Nephron progenitor cell (in vitro differentiated cells): ENCODE measurements at places on chromosomes 12 and 14.
A peak's percentile ranks its signal among the peaks of the same experiment; 100 is the strongest.

GRCh38 chr12:61797266-61797665 lies 462.9 kb upstream of the USP15 start:
- no peak for DNase-seq

DNA sequence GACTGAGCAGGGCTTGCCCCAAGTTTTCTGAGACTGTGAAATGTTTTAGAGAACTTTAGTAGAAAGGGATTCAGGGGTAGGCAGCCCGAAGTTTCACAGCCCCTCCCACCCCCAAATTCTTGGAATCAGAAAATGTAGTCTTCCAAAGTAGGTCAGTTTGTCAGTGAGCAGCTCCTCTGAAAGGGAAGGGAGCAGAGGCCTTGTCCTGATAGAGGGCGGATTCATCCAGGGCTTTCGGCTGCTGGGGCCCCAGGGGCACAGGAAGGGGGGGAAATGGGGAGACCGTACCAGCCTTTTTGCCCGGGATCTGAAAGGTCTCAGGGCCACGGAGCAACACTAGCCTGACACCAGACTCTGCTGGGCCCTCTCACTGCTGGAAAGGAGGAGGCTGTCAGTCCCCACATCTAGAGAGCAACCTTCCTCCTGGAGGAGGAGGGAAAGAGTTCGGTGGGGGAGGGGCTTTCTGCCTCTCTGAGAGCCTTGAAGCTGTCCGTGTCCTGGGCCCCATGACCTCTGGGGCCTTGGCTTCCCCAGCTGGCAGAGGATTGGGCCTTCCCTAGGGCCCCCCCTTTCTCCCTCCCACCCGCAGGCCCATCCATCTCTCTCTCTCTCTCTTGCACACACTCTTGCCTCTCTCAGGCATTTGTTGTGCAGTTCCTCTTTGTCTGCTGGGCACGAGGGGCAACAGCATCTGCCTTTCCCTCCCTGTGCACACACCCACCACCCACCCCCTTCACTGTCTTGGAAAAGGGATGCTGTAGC lies at the start of gene IKZF4:
TSS of gene IKZF4 (plus strand) at position 621 of the 762 bp plus-strand sequence. CDS start 451 bp downstream, outside the sequence.
- peak; percentile 84 for DNase-seq

GRCh38 chr14:102565331-102565887 lies 27.0 kb upstream of the RCOR1 start:
- no peak for DNase-seq

- DNase-seq: no peak
These were observed 23.4 kb upstream of the MAP3K9 start for GRCh38 chr14:70832561-70833305.

DNA sequence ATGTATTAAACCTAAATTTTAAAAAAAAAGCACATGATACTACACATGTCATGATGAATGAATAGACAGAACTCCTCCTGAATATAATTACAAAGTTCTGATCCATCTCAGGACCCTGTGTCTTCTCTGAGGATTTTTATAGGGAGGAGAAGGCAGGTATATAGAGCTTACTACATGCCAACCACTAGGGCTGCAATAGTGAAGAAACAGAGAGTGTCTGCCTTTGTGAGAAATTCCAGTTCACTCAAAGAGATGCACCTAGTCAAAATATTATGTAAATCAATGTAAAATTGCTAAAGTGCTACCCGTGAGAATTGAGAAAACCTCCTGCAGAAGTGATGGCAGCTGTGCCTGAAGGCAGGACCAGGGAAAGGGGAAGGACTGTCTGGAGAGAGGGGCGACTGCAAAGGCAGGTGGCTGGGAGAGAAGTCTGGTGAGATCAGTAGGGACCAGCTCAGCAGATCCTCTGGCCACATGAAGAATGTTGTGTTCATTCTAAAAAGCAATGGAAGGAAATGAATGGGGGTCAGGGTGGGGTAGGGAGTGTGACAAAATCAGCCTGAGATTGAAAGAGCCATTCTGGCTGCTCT lies 15.1 kb downstream of the ABHD4 start:
- no peak for DNase-seq

- DNase-seq: no peak
These were observed 65.1 kb upstream of the SRSF5 start for GRCh38 chr14:69701857-69702256.

- DNase-seq: peak; percentile 38
These were observed 57.1 kb downstream of the VWF start for GRCh38 chr12:6067152-6067916.

- DNase-seq: no peak
These were observed 23.6 kb upstream of the UTP20 start for GRCh38 chr12:101256266-101256665.

DNA sequence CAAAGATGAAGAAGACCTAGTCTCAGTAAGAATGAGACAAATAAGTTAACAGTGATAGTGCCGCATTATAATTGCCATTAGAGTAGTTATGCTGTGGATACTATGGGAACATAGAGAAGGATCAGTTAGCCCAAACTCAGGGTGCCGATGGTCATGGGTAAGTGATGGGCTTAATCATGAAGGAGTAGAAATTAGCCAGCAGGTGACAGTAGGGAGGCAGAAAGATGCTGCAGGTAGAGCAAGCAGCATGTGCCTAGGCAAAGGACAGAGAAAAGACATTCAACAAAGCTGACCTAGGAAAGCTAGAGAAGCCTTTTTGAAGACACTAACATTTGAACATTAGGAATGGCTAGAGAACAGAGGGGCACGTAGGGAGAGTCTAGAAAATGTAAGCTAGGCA lies 30.6 kb upstream of the PTPRQ start:
- DNase-seq: no peak
